ENCODE measurements at places on chromosomes 5 and 9.

DNA sequence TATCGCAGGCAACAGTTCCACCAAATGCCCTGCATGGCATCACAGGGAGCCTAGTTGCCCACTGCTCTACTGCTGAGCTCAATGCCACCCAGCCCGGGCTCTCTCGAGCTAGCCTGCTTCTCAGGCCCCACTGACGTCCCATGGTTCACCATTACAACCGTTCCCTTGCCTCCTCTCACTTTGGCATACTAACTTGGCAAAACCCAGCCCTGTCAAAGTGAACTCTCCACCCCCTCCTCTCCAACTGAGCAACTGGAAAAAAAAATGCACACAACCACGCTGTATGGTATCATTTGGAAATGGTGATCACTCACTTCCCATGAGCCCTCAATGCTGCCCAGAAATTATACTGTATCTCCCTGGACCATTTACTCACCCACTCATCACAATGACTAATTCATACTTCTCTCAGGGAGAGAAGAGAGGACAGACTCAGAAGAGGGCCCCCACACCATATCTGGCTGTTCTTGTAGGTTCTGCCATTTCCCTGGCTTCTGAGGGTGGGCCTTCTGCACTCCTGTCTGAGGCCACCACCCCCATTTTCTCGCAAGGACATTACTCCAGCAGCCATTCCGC, 51.4 kb upstream of the RARS1 start:
- DNase-seq, result no peak

DNA sequence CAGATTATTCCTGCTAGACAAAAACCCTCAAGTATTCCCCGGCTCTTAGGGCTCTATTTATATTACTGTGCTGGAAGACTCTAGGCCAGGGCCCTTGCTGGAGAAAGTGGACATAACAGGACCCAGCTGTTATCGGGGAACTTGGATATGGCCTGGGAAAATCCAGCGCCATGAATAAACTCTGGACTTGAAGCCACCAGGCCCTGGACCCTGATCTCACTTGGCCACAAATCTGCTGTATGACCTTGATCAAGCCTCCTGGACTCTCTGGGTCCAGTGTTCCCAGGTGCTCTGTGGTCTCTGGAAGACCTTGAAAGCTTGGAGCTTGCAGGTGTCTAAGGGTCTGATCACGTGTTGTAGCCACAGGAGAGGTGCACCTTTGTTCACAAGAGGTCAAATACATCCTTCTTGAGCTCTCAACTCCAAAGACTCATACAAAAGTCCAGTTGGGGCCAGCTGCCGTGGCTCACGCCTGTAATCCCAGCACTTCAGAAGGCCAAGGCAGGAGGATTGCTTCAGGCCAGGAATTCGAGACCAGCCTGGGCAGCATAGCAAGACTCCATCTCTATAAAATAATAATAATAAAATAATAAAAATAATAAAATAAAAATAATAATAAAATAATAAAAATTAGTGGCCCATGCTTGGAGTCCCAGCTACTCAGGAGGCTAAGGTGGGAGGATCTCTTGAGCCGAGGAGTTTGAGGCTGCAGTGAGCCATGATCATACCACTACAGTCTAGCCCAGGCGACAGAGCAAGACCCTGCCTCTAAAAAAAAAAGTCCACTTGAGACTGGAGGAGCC, 26.5 kb downstream of the COL27A1 start:
- DNase-seq, result no peak

DNA sequence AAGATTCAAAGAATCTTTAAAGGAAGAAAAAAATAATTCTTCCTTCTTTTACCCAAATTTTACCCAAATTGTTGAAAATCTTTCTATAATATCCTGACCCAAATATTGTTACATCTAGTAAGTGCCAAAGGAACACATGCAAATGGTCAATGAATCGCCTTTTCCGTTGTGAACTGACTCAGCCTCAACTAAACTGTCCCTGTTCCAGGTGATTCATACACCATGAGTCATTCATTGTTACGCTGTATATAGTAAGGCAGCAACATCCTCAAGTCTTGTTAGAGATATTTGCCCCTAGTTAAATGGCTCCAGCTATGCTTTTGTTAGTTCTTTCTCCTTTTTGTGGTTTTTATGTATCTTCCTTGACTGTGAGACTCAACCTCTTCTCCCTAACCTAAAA, 9.7 kb downstream of the PTGER4 start:
- no peak for DNase-seq

DNA sequence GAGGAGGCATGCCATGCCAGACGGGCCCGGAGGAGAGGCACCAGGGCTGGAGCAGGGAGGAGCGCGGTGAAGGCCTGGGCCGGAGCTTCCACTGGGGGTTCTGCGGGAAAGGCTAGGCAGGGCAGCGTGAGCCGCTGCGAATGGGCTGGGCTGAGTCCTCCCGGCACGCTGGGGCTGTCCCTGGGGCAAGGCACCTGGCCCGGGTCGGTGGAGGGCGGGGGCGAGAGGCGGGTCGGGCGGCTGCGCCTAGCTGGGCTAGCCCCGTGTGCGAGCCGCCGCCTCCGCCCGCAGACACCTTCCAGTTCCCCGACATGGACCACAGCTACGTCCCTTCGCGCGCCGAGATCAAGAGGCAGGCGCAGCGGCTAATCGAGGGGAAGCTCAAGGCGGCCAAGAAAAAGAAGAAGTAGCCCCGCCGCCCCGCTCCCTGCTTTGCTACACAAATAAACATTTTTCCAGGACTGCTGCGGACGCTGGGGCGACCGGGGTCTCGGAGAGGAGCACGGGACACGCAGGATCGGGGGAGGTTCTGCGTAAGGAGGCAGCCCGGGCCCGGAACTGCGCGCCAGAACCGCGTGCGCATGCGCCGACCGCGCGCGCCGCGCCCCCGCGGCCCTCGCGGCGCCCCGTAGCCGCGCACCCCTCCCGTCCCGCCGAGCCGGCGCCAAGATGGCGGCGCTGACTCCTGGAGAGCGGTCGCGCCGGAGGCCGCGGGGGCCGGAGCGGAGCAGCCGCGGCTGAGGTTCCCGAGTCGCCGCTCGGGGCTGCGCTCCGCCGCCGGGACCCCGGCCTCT, at the start of gene RABL6:
Gene RABL6 (plus strand): TSS at position 668 of the 794 bp plus-strand sequence. CDS start 249 bp downstream, outside the sequence.
- peak; percentile 90 for DNase-seq

GRCh38 chr5:55062039-55062779, 38.2 kb downstream of the GZMK start:
- peak; percentile 61 for DNase-seq

DNA sequence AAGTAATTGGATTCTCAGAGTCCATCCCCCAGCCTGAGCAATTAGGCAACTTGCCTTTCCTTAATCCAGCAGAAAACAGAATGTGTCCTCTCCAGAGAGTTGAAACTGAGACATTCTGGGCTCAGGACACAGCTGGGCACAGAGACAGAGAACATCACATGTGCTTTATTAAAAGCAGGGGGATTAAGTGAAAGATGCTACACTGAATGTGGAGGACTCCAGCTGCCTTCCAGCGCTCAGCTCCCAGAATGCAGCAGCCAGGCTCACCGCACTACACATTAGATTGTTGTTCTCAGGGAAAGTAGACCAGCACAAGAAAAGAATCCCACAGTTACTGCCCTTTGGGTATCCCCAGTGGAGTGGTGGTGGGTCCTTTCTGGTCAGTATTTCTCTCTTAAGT, 141.6 kb upstream of the IL12B start:
- no peak for DNase-seq

DNA sequence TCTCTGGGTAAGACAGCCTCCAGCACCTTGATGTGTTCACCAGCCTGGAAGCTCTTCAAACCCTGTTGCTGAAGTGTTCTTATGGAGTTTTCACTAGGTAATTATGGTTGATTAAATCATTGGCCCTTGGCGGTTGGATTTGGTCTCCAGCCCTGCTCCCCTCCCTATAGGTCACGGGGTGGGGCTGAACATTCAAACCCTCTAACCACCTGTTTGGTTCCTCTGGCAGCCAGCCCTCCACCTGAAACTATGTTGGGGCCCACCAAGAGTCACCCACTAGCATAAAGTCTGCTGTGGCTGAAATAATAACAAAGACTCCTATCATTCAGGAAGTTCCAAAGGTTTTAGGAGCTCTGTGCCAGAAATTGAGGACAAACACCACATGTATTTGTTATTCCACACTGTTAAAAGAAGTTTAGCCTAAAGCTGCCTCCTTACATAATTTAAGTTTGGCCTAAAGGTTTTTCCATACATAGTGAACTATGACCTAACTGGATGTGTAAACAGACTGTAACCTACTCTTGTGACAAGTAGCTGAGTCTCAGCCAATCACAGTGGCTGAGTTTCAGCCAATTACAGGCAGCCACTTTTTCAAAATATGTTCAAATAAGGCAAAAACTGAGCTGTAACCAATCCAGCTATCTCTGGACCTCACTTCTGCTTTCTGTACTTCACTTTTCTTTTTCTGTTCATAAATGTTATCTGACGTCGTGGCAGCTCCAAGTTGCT, 34.8 kb downstream of the TMEM252 start:
- DNase-seq, result no peak

GRCh38 chr5:94467954-94468930, 150.2 kb downstream of the KIAA0825 start:
- DNase-seq, result no peak

DNA sequence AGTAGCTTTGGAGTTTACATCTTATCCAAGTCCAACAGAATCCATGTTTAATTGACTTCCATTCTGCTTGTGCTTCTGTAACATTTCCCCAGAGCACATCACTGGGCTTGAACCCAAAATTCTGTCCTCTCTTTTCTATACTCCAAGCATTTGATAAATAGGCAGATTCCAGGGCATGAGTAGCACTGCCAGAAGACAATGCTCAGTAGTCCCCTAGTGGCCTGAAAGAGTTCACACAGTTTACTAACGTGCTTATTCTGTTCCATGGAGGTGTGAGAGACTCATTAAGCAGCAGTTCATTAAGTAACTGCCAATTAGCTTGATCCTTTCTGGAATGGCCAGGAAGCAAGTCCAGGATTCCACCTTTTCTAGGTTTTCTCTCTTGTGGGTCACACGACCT, 9.4 kb upstream of the GABRA6 start:
- no peak for DNase-seq

DNA sequence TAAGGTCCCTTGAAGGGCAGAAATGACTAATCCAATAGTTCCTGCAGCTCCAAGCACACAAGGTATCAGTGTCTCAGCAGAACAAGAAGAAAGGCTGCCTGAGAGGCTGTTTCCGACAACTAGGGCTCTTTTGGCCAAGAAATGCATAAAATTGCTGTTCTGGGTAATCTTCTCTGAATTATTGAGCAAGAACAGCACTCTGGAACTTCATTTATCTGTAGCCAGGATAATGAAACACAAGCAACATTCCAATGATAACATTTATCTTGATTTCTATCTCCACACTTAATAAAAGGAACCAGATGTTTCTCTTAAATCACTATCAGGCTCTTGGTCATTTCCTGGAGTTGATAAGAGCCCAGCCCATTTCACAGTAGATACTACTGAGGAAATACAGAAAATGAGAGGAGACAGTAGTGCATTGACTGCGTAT, 17.0 kb upstream of the AUH start:
- no peak for DNase-seq

- DNase-seq, result no peak
Observed at GRCh38 chr9:85321561-85321960, 420.2 kb downstream of the AGTPBP1 start.

DNA sequence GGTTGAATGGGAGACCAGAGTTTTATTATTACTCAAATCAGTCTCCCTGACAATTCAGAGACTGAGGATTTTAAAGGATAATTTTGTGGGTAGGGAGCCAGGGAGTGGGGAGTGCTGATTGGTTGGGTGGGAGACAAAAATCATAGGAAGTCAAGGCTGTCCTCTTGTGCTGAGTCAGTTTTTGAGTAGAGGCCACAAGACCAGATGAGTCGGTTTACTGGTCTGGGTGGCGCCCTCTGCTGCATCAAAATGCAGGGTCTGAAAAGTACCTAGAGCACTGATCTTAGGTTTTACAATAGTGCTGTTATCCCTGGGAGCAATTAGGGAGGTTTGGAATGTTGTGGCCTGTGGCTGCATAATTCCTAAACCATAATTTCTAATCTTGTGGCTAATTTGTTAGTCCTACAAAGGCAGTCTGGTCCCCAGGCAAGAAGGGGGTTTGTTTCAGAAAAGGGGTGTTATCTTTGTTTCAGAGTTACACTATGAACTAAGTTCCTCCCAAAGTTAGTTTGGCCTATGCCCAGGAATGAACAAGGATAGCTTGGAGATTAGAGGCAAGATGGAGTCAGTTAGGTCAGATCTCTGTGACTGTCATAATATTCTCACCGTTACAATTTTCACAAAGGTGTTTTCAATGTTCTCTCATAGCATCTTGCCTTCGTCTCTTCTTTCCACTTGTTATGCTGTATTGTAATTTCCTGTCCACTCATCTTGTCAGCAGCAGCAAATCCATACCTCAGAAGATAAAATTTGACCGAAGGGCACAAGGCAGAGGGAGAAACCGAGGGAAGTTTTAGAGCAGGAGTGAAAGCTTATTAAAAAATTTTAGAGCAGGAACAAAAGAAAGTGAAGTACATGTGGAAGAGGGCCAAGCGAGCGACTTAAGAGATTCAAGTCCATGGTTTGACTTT, 59.2 kb upstream of the CLINT1 start:
- DNase-seq, result peak; percentile 73

DNA sequence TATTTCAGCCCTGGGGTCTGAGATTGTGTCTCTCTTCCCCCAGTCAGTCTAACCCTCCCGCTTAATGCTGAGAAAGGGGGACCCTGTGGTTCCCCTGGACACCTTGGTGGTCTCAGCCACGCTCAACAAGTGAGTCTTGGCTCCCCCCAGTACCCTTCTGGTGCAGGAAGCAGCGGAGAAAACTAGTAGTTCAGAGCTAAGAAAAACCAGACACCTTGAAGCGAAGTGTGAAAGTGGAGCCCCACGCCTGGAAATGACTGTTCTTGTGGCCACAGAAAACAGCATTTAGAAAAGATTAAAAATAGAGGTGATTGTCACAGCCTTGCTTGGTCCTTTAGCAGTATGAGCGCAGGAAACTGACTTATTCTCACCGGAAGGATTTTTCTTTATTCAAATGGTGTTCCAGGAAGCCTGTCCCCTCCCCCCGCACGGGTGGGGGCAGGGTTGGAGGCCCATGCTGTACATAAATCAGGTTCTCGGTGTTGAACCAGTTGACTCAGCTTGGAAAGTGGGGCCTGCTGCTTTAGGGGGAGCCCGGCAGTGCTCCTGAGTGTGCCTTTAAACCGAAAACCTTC, 8.1 kb downstream of the ARPC5L start:
- peak; percentile 93 for DNase-seq

DNA sequence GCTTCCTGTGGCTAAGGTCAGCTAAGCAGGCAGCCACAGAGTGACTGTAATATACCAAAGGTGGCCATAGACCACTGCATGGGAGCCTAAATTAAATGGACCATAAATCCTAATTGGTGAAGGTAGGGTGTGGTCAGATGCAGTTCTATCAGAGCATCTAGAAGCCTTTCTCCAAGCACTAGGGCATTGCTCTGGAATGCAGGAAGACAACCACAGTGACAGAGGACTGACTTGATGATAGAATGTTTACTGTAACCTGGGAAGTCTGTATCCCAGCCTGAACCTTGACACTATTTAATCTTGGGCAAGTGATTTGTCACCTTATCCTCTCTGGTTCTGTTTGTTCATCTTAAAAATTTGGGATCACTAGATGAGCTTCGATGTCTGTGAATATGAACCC, 2.3 kb downstream of the FBXO38 start:
- DNase-seq, result no peak
